ENCODE measurements at places on chromosomes 5 and 9.

DNA sequence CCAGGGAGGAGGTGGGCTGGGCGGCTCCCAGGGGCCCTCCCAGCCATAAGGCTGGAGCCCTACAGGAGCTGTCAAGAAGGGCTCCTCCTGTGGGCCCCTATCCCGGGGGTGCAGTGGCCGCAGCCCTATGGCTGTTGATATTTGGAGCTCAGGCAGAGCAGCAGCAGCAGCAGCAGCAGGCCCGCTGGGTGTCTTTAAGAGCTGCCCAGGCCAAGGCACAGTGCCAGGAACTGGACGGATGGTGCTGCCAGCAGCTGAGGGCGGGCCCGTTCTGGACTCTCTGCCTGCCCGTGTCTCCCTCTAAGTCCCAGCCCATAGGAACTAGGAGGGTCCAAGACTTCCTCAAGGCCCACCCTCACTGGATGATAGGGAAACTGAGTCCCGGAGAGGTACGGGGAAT is 3.6 kb downstream of the AK1 start:
- no peak for DNase-seq

DNA sequence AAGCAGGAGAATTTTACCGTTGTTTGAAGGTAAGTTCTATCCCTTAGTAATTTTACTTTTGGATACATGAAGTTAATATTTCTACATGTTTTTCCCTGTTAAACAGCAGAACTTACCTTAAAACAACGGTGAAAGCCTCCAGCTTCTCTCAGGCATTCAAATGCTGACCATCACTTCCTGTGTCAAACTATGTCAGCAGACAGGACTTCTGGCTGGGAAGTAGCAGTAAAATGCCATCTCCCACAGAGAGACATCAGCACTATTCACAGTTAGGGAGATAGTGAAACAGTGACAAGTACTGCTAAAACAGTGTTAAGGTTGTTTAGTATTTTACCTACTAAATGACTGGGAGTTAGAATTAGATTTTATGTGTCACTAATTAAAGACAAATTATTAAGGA is 34.2 kb upstream of the GOLGA1 start:
- DNase-seq = no peak

GRCh38 chr9:4389003-4389402 is 89.1 kb upstream of the GLIS3 start:
- no peak for DNase-seq

- DNase-seq = no peak
These were observed 176.3 kb downstream of the GDNF start for GRCh38 chr5:37663538-37663937.

DNA sequence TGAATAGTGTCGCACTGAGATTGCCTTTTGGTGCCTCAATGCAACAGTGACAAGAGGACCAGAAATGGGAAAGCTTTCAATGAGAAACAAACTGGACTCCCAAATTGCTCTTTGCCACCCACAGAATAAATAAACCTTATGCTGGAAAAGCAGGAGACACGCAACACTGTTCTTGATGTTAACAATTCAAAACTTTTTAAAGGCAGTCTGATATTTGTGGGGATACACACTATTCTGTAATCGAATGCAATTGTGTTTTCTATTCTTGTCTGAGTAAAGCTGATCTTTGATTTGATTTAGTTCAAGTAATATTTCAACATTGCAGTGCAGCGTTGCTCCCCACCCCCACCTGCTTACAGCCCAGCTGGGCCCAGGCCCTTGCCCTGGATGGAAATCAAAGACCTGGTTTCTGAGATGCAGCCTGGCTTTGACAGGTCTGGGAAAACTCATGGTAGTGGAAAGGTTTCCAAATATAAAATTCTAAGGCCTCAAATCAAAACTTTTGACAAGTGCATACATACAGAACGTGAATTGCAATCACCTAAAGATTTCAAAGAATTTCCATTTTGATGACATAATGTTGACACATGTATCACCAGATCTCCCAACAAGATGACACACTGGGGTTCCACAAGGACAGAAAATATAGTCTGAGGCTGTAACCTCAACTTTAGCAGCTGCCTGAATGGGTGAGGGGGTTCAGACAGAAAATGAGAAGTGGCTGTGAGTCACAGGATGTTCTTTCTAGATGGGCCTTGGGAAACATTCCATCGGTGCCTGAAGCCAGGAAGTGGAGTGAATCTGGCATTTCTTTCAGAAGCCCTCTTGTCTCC is 55.1 kb downstream of the ABCA1 start:
- no peak for DNase-seq

- DNase-seq = no peak
These were observed 103.4 kb upstream of the RASEF start for GRCh38 chr9:83166372-83166771.

DNA sequence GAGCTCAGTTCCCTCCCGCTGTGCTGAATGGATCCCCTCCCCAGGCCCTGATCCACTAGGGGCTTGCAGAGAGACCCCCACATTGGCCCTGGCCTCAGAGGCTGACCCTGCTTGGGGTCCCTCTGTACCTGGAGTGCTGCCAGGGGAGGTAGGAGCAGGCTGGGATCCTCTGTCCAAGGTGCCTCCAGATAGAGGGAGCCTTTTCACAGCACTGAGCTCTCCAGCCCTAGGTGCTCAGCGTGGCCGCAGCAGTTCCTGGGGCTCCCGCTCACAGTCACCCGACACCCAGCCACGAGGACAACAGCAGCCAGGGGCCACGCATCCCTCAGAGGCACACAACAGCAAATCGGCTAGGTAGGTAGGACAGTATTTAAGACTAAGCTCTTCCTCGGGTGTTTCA is 62.2 kb upstream of the IRX2 start:
- no peak for DNase-seq

DNA sequence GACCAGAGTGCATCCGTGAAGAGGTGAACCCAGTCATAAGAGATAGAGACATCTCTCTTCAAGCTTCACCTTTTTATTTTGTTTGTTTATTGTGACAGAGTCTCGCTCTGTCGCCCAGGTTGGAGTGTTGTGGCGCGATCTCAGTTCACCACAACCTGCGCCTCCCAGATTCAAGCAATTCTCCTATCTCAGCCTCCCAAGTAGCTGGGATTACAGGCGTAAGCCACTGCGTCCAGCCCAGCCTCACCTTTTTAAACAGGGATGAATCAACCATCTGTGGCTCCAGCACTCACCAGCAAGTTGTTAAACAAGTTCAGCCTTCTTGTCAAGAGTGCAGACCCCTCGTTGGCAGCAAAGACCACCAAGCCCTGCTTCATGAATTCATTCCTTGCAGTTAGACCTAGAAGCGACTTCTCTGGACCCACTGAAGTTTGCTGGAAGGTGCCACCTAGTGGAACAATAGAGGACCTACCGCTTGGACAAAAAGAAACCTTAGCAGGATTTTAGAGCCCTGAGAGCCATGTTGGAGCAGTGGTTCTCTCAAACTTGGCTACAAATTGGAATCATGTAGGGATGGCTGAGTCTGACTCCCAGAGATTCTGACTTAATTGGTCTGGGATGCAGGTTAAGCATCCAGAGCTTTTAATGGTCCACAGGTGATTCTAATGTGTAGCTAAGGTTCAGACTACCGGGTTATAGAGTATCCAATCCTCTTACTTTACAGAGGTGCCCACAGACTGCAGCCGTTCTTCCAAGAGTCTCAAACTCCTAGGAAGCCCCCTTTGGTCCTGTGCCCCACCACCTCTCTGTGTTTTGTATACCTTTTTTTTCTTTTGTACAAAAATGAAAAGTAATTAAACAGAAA is 10.5 kb upstream of the GALNT10 start:
- no peak for DNase-seq

DNA sequence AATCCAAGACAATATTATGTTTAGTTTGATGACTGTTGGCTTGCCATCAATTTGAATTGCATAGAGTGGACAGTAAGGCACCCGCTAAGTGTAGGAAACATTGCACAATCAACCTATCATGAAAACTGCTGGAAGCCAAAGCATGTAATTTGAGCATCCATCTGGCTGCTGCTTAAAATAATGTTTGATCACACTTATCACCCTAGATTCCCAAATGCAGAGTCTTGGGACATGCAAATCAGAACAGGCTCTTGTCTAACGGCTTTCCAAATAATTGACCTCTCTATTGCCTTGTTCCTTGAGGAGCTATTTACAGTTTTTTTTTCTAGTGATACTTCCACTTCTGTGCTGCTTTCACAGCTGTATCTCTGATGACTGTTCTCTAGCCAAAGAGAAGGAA is 342.1 kb downstream of the PRR16 start:
- DNase-seq = no peak

DNA sequence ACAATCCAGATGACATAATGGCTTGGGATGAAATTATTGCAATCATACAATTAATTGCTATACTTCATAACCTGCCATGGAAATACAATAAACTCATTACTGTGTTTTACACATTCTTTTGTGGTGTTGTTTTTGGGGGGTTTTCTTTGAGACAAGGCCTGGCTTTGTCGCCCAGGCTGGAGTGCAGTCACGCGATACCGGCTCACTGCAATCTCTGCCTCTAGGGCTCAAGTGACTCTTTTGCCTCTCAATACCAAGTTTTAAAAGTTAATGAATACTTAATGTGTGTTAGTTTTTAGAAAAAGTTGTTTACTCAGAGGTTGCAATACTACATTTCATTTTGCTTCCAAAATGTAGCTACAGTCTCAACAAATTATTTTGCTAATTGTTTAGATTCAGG is 598.4 kb downstream of the CHSY3 start:
- DNase-seq = no peak

- no peak for DNase-seq
These were observed 38.1 kb upstream of the ZCCHC7 start for GRCh38 chr9:37082214-37082765.

GRCh38 chr5:180103487-180104167 is 32.1 kb upstream of the RNF130 start:
- no peak for DNase-seq

DNA sequence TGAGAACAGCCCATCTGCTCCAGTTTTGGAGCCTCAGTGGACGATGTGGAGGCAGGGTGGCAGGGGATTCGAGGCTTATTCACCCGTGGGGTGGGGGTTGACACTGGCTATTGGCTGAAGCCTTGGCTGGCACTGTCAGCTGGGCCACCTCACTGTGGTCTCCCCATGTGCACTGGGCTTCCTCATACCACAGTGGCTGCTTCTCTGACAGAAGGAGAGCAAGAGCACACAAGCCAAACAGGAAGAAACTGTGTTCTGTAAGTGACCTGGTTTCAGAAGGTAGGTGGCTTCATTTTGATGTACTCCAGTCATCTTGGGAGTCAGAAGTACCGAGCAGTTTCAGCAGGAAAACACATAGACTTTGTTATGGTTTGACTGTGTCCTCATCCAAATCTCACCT is 24.7 kb upstream of the CTNND2 start:
- no peak for DNase-seq

DNA sequence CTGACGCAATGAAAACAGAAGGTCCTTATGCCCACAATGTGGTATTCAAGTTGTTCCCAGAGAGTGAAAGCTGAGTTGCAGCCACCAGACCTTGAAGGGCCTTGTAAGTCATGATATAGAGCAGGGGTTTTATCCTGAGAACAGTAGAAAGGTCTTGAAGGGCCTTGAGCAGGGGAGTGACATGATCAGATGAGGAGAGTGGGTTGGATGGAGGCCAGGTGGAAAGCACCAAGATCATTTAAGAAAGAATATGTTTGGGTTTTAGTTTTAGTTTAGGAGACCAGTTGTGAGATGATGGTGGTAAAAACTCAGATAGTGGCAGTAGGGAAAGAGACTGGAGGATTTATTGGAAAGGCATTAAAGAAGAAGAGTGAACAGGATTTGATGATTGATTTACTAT is 5.9 kb downstream of the ITGA2 start:
- no peak for DNase-seq

GRCh38 chr9:131610231-131610761 is 65.0 kb downstream of the PRRT1B start:
- DNase-seq = no peak

DNA sequence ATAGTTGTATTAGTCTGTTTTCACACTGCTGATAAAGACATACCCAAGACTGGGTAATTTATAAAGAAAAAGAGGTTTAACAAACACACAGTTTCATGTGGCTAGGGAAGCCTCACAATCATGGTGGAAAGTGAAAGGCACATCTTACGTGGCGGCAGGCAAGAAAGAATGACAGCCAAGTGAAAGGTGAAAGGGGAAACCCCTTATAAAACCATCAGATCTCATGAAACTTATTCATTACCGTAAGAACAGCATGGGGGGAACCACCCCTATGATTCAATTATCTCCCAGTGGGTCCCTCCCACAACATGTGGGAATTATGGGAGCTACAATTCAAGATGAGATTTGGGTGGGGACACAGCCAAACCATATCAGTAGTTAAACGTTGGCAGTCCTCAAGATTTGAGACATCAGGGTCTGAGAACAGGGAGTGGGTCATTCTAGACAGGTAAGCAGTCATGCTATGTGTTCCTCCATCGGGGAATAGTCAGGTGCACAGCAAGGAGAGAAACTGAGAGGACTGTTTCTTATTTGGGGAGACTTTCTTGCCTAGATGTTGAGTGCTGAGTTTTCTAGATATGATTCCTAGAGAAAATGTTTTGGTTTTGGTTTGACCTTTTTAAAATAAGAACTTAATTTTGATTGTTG is 45.8 kb upstream of the ENTREP1 start:
- DNase-seq = no peak

DNA sequence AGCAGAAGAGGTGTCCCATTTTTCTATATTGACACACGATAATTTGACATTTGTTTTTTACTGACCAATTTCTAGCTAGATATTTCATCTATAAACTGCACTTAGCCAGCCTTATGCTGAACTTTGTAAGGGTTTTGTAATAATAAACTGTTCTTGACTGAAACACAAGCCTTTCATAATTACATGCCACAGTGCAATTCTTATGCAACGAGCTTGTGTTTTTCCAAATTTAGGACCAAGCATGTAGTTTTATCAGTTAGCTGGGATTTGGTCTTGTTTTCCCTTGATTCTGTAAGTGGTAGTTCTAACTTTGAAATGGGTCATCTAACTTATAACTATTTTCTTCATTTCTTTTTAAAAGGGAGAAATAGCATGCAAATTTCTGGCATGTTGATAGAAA is 1.3 kb upstream of the LURAP1L start:
- DNase-seq = no peak

- no peak for DNase-seq
These were observed 4.0 kb downstream of the FAM169A start for GRCh38 chr5:74862221-74862620.

GRCh38 chr9:77893706-77894105 is 137.9 kb downstream of the GNAQ start:
- DNase-seq = no peak

- DNase-seq = no peak
These were observed 11.4 kb upstream of the CRHBP start for GRCh38 chr5:76941442-76941841.

GRCh38 chr9:76374783-76375559 is 19.3 kb downstream of the RFK start:
- no peak for DNase-seq

DNA sequence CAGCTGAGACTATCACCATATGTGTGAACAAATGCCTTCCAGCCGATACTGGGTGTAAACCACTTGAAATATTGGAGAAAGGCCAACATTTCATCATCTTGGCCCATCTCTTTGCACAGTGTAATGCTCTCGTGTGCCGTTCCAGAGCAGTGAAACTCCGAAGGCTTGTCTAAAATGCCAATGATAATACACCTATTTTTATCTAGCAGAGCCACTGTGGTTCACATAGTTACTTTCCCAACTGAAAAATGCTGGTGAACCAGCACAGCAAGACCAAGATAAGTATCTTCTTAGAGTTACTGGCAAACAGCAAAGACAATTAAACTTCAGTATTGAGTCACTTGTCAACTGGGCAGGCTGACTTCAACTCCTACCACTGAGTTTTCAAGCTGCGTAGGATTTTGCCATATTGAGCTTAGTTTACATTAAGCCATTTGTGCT is 379.9 kb upstream of the ACTBL2 start:
- DNase-seq = no peak

- no peak for DNase-seq
These were observed 61.6 kb downstream of the CDH6 start for GRCh38 chr5:31255041-31255440.

Data from stimulated activated CD8-positive, alpha-beta memory T cell treated with anti-CD3 and anti-CD28 coated beads, Interleukin-7, amount 100 ng/mL, for 4 hours (primary cell).